Small intestine (tissue), 16 donors: ENCODE measurements at places on chromosomes 2 and 18.
A peak's percentile ranks its signal among the peaks of the same experiment; 100 is the strongest.

- no peak for DNase-seq
Measured at GRCh38 chr2:134457353-134457752, 203.5 kb downstream of the MGAT5 start.

DNA sequence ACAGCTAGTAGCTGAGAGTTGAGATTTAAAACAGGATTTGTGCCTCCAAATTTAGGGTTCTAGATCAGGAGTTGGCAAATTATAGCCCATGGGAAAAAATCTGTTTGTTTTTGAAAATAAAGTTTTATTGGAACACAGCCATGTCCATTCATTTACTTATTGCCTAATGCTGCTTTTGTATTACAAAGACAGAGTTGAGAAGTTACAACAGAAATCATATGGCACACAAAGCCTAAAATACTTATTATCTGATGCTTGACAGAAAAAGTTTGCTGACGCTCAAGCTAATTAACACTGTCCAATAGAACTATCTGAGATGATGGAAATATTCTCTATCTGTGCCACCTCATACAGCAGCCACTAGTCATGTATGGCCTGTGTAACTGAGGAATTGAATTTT lies 229.1 kb upstream of the RASGRP3 start:
- DNase-seq: no peak

DNA sequence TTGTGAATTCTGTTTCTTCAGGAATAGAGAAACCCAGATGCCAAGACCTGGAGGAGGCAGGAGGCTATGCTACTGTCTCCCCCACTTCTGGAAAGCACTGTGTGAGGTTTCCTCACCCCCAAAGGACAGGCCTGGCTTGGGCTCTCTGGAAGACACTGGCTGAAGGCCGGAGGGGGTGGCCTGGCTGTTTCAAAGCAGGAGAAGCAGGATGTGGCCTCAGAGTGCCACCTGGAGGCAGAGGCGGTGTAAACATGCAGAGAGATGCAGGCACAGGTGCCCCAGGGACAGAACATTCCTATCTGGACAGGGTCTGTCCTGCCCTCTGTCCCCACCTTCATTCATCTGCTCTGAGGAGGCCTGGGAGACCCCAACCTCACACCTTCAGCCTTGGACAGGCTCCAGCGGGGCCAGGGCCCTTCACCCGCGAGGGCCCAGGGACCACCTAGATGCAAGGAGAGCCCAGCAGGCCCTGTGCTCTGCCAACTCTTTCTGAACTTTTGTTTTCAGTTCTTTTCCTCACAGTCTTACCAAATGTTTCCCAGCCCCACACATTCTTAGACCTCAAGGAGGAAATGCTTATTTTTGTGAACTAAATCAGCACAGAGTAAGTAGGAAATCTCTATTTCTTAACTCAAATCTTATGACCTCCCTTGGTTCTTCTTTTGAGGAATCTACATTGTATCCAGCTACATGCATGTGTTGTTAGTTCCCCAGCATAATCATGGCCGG lies 79.2 kb downstream of the LONRF2 start:
- peak; percentile 65 for DNase-seq

GRCh38 chr2:110124038-110124825 lies 8.6 kb upstream of the MALL start:
- DNase-seq: no peak

GRCh38 chr2:96816836-96817702 lies 1.0 kb downstream of the CNNM3 start:
- DNase-seq: no peak

DNA sequence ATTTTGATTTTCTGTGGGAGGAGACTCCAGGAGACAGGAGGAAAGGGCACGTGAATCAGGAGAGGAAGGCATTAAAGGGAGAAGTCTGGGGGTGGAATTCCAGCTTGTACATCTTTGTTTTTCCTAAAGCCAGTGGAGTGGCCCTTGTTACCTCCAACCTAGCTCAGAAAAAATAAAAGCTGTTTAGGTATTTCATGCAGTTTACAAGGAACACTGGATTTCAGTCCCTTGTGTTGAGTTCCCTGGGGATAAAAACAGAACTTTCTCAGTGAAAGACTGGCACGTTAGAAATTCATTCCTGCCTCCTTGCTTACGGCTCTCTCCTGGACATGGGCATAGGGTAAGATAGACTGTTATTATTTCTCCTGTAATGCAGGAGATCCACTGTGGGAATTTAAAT lies 170.2 kb downstream of the ZEB2 start:
- DNase-seq: no peak
